ENCODE measurements at places on chromosomes 11 and 22.

GRCh38 chr11:17978553-17979287 lies 34.1 kb downstream of the SERGEF start:
- peak; percentile 9 for DNase-seq

DNA sequence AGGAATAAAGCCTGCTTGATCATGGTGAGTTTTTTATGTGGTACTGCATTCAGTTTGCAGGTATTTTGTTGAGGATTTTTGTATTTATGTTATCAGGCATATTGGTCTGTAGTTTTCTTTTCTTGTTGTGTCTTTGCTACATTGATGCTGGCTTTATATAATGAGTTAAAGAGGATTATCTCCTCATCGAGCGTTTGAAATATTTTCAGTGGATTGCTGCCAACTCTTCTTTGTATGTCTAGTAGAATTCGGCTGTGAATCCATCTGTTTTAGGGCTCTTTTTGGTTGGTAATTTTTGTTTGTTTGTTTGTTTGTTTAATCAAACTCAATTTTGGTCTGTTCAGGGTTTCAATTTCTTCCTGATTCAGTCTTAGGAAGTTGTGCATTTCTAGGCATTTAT lies 758.4 kb downstream of the KCNA4 start:
- no peak for DNase-seq

DNA sequence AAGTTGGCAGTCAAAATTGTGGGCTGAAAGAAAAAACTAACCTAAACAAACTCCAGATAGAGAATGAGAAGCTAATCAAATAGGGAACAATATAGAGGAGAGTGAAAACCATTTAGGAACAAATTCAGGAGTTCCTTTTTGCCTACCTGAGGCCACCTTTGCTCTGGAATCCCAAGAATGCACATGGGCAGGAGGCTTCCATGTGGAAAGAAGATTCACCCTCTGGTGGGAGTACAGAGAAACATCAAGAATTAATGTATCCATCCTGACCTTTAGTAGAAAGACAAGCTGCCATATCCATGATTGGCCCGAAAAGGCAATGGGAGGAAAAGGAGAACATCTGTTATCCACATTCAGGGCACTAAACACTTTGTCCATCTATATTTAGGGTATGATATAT lies 35.0 kb upstream of the MRGPRX1 start:
- no peak for DNase-seq

GRCh38 chr11:71189768-71190315 lies 62.5 kb downstream of the SHANK2 start:
- no peak for DNase-seq

DNA sequence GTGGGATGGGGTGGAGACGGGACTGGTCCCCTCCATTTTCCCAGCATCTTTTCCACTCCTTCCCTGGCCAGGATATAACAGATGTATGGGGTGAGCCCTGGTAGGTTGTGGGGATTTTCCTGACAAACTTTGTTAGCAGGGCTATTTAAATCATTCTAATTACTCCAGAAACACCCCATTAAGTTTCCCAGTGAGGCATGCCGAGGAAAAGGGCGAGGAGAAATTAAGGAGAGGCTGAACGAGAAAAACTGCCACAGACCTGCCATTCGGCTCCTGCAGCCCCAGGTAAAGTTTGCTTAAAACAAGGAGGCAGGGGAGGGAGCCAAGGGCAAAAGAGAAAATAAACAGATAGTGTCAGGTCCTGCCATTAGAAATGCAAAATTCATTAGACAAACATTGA lies 428.2 kb downstream of the BUD13 start:
- no peak for DNase-seq

GRCh38 chr11:34731603-34732002 lies 110.7 kb downstream of the EHF start:
- DNase-seq = no peak

- no peak for DNase-seq
These were observed 1.2 kb downstream of the GRK2 start for GRCh38 chr11:67267188-67268080.

DNA sequence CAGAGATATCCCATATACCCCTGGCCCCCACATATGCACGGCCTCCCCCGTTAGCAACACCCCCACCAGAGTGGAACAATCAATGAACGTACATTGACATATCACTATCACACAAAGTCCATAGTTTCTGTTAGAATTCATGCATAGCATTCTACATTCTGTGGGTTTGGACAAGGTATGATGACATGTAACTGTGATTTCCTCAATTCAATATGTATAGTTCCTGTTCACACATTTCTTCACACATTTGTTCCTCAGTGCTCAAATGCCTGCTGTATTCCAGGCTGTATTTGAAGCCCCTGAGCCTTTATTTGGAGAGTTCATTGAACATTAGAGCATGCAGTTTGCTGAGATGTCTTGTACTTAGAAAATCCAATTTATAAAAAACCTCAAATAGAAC lies 69.9 kb downstream of the PTPRJ start:
- DNase-seq = no peak

DNA sequence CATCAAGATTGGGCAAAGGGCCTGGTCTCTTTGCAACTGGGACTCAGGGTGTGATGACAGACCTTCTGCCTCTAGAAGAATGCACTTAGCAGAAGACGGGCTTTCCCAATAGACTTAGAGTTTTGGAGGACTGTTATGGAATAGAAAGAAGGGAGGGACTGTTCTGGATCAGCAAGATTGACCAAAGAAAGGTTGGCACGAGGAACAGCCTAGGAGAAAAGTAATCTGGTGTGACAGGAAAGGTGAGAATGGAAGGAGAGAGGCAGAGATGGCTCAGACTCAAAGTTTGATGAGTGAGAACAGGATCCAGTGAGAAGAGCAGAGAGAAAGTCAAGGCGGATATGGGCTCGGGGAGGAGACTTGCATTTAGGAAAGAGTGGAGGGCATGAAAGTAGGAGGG lies 23.0 kb upstream of the TMEM45B start:
- DNase-seq = no peak

DNA sequence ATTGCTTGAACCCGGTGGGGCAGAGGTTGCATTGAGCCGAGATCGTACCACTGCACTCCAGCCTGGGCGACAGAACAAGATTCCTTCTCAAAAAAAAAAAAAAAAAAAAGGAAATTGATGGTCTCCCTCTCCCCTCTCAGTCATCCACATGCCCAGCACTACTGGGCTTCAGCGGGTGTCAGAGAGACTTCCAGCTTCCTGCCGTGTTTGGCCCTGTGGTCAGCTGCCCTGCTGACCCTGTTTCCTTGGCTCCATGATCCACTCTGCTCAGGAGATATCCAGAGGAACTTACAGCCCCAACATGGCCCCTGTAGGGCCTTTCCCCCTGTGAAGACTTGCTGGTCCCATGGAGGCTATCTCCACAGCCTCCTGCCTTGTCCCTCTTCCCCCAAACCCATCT lies 6.1 kb upstream of the PNPLA3 start:
- DNase-seq = no peak

DNA sequence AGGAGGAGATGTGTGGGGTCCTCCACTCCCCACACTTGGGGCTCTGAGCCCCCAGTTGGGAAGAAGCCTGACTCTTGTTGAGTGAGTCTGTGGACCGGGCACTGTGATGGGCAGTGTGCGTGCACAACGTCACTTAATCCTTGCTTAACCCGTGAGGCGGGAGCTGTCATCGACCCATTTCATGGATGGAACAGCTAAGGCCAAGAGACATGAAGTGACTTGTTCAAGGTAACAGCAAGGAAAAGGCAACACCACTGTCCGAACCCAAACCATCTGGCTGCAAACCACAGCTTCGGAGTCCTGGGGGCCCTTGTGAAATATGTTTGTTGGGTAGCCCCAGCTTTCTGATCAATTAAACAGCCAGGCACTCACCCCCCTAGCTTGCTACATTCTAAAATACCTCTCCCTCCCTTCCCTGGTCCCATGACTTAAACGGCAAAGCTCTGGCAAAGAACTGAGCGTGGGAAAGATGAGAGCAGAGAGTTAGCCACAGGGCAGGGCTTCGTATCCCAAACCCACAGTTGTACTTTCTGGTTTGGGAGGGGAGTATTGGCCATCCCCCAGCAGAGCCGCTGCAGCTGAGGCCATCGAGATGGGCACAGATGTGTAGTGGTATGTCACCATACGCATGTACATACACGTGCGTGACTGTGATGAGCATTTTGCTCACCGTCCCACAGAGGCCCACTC lies 26.3 kb downstream of the FADS2 start:
- DNase-seq = no peak

- DNase-seq = no peak
These were observed 93.1 kb upstream of the ZC3H12C start for GRCh38 chr11:110000031-110000502.

GRCh38 chr11:111793863-111794262 lies 27.7 kb upstream of the PPP2R1B start:
- no peak for DNase-seq

GRCh38 chr11:119091966-119092879 lies 7.5 kb downstream of the HMBS start:
- DNase-seq = no peak

GRCh38 chr22:39205344-39206021 lies 39.3 kb downstream of the PDGFB start:
- DNase-seq = no peak

GRCh38 chr11:66646828-66647227 lies 8.3 kb downstream of the RBM4 start:
- no peak for DNase-seq

DNA sequence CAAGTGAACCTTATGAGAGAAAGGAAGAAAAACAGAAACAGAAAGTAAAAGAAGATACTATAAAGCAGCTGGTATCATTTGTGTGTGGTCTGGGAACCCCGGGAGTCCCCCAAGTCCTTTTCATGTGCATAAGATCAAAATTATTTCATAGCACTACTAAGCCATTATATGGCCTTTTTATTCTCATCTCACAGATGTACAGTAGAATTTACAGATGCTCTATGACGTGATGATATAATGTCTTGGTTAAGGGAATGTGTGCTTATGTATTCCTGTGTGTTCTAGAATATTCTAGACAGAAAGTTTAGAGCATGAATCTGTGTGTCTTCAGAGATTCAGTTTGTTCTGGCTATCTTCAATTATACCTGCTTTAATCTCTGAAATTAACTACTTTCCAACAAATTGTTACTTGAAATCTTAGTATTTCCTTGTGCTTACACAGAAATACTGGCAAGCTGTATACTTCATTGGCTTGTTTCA lies 8.6 kb upstream of the TPP1 start:
- DNase-seq = no peak

DNA sequence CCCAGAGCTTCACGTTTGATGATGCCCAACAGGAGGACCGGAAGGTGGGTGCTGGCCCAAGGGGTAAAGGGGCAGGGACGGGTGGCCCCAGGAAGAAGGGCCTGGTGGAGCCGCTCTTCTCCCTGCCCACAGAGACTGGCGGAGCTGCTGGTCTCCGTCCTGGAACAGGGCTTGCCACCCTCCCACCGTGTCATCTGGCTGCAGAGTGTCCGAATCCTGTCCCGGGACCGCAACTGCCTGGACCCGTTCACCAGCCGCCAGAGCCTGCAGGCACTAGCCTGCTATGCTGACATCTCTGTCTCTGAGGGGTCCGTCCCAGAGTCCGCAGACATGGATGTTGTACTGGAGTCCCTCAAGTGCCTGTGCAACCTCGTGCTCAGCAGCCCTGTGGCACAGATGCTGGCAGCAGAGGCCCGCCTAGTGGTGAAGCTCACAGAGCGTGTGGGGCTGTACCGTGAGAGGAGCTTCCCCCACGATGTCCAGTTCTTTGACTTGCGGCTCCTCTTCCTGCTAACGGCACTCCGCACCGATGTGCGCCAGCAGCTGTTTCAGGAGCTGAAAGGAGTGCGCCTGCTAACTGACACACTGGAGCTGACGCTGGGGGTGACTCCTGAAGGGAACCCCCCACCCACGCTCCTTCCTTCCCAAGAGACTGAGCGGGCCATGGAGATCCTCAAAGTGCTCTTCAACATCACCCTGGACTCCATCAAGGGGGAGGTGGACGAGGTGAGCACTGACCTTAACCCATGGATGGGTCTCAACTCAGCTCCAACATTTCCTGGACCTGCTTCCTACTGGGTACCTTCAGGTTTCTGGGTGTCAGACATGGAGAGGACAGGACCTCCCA lies 2.0 kb downstream of the RIC8A start:
- DNase-seq = no peak

DNA sequence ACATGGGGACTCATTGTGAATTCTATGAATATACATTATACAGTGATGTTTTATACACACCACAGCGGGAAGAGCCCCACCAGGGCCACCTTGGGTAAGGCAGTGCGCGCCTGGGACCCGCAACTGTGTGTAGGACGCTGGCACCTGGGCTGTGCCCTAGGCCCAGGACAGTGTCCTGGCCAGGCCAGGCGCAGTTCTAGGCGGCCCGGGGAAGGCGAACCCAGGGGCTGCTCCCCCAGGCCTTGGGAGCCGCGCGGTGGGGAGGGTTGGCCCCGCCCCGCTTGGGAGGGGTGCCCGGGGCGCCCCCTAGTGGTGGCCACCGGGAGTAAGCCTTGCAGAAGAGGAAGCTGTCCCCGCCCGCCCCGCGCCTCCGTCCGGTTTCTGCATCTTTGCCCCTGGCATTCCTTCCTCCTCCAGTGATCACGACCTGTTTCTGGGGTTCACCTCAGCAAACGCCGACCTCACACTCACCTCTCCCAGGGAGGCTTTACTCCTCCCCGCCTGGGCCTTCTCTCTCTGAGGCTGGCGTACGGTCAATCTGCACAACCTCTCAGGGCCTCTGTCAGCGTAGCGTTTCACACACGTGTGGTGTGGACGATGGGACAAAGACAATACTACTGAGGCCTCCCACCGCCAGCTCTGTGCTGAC lies 9.5 kb upstream of the EHD1 start:
- DNase-seq = peak; percentile 85

DNA sequence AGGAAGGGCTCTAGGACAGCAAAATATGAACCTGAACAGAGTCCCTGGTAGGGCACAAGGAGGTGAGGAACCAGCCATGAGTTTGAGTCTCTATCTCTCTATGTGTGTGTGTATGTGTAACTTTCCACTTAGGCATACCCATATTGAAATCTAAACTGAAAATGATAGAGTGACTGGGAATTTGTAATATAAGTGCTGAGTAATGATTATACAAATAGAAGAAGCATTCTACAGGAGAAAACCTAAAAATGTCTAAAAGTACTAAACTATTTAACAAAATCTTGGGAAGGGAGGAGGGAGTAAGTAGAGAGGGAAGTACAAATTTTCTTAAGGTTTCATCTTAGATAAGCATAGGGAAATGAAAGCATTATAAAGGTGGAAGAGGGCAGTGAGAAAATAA lies 97.1 kb upstream of the ZC3H12C start:
- no peak for DNase-seq

- no peak for DNase-seq
These were observed 66.5 kb upstream of the TOP3B start for GRCh38 chr22:22048981-22049531.

DNA sequence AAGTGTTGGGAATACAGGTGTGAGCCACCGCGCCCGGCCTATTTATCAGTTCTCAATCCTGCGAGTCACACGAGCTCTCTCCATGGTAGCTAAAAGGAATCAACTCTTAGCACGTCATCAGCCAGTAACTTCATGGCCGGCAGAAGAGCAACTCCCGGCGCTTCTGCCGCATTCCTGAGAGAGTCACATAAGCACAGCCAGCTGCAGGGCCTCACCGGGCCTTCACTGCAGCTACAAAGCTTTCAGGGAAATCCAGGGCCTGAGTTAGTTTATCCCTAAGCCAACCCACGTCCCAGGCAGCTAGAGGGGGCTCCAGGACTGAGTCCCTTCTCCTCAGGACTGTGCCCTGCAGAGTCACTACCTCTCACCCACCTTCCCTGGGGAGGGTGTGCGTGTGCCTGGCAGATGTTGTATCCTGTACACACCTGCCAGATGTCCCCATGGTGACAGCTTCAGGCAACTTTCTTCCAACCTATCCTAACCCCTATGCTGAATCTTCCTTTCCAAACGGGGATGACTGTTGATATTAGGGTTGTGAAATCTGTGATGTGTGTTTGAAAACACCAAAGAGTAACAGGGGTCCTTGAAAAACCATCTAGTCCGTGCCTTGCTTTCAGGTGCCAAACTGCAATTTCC lies 45.9 kb upstream of the ARFGAP3 start:
- no peak for DNase-seq

- no peak for DNase-seq
These were observed 404.6 kb downstream of the TBC1D22A start for GRCh38 chr22:47167056-47167455.

All from stimulated activated CD4-positive, alpha-beta T cell treated with anti-CD3 and anti-CD28 coated beads, Interleukin-4, amount 100 ng/mL, for 24 hours (primary cell).